ENCODE measurements at places on chromosomes 6 and 20.

DNA sequence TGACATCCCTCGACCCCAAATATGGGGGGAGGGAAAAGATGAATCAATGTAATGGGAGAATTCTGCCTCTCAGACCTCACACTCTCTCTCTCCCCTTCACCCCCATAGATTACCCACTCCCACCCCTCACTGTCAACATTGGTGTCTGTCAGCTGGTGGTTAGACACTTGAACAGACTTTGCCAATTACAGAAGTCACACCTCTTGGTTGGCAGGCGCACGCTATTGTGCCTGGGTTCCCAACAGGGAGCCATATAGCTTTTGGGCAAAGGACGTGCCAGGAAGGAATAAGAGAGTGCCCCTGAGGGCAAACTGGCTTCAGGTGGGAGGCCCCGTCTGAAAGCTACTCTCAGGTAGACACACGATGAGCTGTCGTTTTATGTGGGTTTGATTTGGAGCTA lies 54.1 kb upstream of the FYN start:
- no peak for DNase-seq

- no peak for DNase-seq
Measured at GRCh38 chr6:34576286-34576955, 20.3 kb upstream of the SPDEF start.

- no peak for DNase-seq
Measured at GRCh38 chr6:11999246-11999645, 12.9 kb upstream of the HIVEP1 start.

DNA sequence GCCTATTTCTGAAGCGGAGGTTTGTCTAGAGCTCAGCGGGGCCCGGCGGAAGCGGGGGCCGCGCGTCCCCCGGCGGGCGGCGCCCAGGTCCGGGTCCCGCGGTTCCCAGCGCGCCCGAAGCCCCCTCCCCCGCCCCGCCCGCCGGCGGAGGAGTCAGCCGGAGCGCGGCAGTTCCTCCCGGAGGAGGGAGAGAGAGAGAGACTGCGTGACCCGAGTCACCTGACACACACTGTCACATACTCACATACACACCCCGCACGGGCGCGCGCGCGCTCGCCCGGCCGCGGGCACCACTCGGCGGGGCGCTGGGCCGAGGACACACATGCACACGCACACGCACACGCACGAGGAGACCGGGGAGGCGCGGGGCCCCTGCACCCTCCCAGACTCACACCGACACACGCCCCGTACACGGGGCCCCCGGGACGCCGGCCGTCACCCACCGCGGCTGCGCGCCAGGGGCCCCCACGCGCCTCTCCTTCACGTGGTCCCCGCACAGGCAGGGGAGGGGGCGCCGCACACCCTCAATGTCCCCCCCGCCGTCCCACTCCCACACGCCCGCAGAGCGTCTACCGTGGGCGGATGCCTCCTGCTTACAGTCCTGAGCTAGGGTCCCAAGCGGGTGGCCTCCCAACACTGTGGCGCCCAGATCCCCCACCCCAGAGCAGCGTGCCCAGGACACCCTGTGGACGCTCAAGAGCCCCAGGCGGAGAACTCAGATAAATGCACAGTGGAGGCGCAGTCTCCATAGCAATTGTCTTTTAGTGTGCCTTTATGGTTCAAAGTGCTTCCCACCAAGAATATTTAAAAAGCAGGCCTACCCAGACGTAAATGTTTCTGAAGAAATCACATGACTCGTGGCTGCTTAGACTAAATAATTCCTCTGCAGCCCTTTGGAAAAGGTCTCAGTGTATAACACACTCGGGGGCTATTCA lies at the start of gene RRAGD:
Gene RRAGD, minus strand, starts transcription at position 203 of the 935 bp plus-strand sequence. CDS start 280 bp downstream, outside the sequence.
- DNase-seq, result peak; percentile 80

DNA sequence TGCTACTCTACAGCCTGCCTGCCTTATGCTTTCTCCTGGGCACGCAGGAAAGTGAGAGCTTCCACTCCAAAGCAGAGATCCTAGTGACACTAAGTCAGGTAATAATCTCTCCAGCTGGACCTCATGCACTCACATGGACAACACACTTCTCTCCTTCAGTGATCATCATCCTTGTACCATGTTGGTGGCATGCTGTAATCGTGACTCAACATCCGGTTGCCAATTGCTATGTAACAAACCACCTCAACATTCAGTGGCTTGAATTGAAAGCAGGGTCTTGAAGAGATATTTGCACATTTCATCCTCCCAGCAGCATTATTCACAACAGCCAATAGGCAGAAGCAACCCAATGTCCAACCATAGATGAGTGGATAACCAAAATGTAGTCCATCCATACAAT lies 40.3 kb upstream of the PPP1R3G start:
- DNase-seq, result no peak

DNA sequence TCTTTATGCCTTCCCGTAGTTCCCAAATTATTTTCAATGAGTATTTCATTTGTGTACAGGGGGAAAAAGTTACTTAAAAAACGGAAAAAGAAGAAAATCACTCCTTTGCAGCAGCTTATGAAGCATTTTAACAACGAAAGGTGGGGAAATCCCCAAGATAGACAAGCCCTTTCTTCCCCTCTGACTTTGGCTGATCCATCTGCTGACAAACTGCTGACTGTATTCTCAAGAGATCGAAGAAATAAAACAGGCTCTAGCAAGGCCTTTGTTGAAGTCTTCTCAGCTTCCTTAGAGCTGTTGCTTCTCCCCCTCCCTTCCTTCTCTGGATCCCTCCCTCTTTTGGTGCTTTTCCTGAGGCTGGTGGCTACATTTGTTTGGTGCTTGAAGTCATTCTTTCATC lies 325.2 kb downstream of the NRN1 start:
- DNase-seq, result no peak

DNA sequence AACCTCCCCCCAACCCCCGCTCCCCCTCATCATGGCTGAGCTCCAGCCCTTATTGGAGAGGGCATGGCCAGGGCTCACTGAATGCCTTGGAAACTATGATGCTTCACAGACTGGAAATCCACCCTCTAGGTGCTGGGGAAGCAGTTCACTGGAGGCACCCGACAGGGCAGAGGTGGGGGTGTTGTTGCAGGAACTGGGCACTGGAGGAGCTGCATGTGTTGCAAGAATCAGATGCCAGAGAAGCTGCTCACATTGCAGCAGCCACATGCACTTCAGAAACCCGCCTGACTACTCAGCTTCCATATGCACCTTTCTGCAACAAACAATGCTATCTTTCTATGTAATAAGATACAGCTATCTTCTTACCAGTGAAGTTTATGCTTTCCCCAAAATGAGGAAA lies 7.9 kb upstream of the TBPL1 start:
- no peak for DNase-seq

- peak; percentile 58 for DNase-seq
Measured at GRCh38 chr6:95551678-95552324, 25.5 kb upstream of the MANEA start.

- DNase-seq, result no peak
Measured at GRCh38 chr6:149477544-149477943, 7.3 kb downstream of the ZC3H12D start.

GRCh38 chr6:160349020-160349441 lies 853 bp downstream of the SLC22A3 start:
- peak; percentile 84 for DNase-seq

GRCh38 chr6:121694801-121695251 lies 259.4 kb downstream of the GJA1 start:
- DNase-seq, result no peak

GRCh38 chr20:13817342-13817741 lies 32.5 kb downstream of the NDUFAF5 start:
- DNase-seq, result no peak
